Cortex of kidney (tissue), 1 donor: ENCODE measurements at places on chromosomes 7 and 10.

- no peak for DNase-seq
Observed at GRCh38 chr7:12788171-12788570, 100.7 kb downstream of the ARL4A start.

DNA sequence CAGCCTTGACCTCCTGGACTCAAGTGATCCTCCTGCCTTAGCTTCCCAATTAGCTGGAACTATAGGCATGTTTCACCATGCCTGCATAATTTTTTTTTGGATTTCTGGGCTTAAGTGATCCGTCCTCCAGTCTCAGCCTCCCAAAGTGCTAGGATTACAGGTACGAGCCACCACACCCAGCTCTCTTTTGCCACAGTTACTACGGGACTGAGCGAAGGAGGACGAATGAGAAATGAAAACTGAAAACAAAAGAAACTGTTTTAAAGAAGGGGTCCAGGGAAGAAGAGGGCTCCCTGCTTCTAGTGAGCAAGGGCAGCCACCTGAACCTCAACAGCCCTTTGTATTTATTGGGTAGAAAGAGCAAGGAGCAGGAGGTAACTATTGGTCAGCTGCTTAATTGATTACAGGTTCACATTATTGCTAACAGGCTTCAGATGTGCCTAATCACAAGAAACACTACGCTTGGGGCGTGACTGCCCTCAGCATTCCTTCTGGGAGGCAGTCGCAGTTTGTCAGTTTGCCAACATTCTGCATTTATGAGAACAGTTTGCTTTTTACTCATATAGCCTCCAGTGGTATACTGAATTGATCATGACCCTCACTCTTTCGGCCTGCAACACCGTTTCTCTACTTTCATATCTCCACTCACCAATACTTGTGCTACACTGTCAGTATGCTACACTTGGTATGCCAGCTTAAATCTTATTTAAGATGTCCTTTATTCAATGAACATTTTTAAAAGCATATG, 676.8 kb downstream of the DNAJB9 start:
- no peak for DNase-seq

DNA sequence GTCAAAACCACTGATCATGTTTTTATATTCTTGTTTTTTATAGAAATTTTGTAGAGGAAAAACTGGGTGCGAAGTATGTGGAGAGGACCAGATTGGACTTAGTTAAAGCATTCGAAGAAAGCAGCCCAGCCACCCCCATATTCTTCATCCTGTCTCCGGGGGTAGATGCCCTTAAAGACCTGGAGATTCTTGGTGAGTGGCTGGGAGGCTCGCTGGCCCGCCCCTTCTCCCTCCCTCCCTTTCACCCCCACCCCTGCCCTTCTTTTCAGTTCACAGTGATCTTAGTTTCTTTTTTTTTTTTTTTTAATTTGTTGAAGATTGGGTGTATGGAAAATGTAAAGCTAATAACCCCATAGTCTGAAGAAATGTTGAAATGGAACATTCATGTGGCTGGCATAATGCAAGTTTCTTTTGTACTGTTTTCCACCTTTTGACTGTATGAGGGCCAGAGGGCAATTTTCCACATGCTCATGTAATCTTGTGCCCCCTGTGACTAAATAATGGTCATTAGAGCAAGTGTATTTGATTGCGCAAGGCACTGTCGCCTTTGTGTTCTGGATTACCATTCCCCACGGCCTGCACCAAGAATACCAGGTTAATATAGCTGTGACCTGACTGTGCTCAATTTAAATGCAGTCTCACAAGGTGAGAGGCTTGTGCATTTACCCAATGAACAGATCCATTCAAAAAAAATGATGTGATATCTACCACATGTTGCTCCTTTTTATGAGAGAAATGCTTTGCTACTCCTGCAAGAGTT, 77.7 kb downstream of the CDCA7L start:
- no peak for DNase-seq

DNA sequence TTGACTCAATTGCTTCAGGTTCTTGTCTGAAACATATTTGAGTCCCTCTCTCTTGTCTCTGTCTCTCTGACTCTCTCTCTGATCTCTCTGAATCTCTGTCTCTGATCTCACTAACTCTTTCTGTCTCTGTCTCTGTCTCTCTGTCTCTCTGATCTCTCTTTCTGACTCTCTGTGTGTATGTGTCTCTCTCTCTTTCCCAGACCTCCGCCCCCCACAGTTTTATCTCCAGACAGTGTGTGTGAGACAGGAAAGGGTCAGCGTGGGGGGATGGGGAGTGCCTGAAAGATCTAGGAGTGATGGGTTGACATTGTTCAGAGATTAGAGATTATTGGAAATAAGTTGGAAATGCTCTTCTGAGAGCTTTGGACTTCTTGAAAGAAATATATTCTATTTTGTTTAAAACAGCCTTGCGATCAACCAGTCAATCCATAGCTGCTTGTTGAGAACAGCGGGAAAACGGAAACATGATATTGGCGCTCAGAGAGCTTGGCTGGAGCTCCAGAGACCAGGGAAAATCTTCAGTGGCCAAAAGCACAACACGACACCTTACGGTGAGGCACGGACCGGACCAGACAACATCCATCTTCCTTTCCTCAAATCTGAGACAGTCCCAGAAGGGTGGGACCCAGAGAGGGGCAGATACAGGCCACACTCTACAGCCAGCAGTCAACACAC, 35.5 kb downstream of the CALML3 start:
- DNase-seq, result no peak

DNA sequence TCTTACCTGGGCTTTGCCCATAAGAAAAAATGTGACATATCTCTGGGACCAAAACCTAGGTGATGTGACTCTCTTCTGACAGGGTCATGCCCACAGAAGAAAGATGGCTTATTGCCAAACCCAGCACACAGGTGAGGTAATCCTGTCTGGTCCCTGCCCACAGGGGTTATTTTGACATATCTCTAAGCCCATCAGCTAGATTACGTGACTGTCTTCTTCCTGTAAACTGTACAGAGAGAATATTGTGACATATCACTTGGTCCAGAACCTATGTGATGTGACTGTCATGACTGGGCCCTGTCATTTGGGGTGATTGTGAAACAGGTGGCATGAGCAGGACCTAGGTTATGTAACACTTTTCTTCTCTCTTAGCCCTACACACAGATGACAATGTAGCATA, 48.8 kb upstream of the ZNF680 start:
- no peak for DNase-seq
